ENCODE measurements at places on chromosomes 1 and 21. TPM values are rescaled to one million over a fixed set of nuclear protein-coding genes. Genes with fewer than 3 reads are reported as not detected.

Gene PGD
- 85.1 TPM for total RNA-seq

GRCh38 chr1:80018348-80018747, 1011.8 kb upstream of the ADGRL4 start:
- DNase-seq = no peak

DNA sequence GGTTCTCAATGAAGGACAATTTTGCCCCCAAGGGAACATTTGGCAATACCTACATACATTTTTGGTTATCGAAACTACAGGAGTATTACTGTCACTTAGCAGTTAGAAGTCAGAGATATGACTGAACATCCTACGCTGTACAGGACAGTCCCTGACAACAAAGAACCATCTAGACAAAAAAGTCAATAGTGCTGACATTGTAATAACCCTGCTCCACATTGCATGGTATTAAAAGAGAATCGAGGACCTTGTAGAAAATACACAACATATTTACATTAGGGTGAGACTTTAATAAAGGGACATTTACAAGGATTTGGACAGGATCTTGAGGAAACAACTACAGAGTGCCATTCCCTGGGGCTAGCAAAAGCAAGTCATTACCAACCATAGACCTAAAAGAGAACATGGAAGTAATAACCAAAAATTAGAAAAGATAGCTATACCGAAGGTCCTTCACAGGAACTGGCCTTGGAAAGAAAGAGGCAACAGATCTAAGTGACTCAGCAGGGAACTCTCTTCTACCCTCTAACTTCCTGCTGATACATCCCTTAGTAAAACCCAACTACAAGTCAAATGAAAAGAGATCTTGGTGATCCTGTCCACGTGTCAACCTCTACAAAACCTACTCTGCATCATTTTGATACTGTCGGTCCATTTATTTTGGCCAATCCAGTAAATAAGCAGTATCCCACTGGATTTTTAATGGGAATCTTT, 40.2 kb downstream of the ANGPTL3 start:
- DNase-seq = no peak

DNA sequence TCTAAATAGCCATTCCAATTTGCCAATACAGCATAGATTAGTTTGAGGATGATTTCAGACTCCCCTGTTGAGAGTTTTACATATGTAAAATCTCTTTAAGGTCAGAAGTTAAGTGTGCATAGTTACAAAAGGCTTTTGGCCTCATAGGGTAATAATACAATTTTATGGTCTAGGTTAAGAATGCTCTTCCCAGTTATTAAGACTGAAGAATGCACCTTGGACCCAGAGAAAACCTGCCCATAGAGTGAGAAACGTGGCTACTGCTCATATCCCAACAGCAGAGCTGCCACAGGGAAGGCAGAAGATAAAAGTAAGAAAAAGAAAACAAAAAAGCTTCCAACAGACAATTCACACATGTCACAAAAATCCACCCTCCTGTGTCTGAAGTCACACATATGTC, 255.9 kb downstream of the LMO4 start:
- no peak for DNase-seq

DNA sequence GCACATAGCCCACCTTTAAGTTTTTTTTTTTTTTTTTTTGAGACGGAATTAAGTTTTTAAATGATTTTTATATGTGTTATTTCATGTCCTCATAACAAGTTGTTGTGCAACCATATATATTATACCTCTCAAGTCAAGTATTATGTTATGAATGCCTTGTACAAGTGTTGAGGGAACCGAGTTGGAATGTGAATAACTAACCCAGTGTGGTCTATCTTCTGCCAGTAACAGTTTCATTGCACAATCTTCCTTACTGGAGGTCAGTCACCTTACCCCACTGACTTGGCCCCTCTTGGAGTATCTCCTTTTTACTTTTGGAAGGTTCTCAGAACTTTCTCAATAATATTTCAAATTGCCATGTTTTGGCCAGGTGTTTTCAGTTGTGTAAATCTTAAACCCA, 201.9 kb downstream of the CACNA1E start:
- no peak for DNase-seq

DNA sequence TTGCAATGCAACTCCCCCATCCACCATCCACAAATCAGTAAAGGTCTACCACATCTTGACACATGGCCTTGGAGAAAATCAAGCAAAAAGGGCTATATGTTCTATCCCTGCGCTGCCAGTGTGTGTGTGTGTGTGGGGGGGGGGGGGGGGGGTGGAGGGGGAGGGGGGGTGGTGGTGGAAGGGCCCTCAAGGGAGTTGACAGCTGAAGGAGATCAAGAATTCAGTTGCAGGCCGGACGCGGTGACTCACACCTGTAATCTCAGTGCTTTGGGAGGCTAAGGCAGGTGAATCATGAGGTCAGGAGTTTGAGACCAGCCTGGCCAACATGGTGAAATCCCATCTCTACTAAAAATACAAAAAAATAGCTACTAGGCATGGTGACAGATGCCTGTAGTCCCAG, 37.6 kb upstream of the CLIC4 start:
- DNase-seq = no peak

DNA sequence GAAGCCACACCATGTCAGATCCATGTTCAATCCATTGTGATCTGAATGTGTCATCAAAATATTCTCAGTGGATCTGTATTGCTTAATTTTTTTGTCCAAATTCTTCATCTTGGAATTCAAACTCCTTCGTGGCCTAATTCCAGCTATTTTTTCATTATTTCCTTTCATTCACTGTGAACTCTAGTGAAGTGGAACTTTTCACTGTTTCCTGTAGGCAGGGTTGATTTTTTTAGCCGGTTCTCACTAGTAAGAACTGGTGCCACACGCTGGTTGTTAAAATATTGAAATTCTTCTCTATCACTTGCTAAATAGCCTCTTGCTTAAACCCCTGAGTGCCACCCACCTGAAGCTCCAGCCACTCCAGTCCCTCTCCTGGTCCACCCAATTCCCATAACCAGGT, 7.6 kb upstream of the S100A11 start:
- no peak for DNase-seq

GRCh38 chr21:18831942-18832676, 428.5 kb upstream of the TMPRSS15 start:
- no peak for DNase-seq

Gene CD160
- total RNA-seq = not detected

Gene EFNA3
- 1.1 TPM for total RNA-seq

Gene FABP3
- total RNA-seq = 15.9 TPM

Gene C1orf226
- 11.8 TPM for total RNA-seq
